NCI-H1417 treated with DMSO at 0.1 percent for 48 hours (cell line): ENCODE measurements at places on chromosomes 6 and 20.

GRCh38 chr20:41436679-41437078 is 70.1 kb upstream of the EMILIN3 start:
- no peak for DNase-seq

GRCh38 chr6:156449569-156449968 is 327.6 kb upstream of the ARID1B start:
- DNase-seq: no peak

DNA sequence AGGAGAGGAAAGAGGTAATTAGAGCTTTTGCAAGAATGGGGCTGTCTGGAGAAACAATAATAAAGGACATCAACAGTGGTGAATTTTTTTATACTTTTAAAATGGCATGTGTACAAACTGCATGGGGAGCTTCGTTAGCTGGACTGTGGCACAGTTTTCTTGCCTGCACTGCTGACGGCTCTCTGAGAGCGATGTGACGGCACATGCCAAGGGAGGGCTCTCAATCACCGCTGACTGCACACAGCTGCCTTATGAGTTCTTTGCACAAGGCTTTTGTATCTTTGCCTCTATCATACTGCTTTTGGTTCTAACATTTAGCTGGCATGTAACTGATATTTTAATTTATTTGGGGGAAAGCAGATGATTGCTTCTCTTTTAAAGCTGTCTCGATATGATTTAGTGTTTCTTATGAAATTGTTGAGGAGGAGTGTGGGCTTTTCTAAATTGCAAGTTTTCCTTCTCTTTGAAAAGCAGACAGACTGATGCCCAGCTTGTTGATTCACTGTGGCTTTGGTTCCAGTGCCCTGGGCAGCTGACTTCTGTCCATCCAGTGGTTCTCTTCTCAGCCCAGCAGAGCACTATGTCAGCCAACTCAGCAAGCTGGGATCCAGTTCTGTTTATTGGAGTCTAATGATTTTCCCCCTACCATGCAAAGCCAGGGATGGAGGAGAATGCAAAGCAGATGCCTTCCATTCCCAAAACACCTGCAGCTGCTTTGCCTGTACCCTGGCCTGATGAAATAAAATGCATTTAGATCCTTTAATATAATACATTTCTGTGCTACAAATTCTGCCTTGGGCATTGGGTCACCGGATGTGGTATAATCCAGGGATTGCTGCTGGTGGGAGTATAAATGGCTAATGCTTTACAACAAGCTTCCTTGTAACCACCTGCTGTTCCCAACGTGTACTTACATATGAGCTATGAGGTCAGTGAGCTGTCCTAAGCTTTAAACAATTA is 323.9 kb downstream of the ZFAND3 start:
- no peak for DNase-seq

GRCh38 chr20:44115762-44116644 is 71.0 kb downstream of the JPH2 start:
- no peak for DNase-seq

- DNase-seq: no peak
Measured at GRCh38 chr6:12595161-12595811, 121.3 kb upstream of the PHACTR1 start.

DNA sequence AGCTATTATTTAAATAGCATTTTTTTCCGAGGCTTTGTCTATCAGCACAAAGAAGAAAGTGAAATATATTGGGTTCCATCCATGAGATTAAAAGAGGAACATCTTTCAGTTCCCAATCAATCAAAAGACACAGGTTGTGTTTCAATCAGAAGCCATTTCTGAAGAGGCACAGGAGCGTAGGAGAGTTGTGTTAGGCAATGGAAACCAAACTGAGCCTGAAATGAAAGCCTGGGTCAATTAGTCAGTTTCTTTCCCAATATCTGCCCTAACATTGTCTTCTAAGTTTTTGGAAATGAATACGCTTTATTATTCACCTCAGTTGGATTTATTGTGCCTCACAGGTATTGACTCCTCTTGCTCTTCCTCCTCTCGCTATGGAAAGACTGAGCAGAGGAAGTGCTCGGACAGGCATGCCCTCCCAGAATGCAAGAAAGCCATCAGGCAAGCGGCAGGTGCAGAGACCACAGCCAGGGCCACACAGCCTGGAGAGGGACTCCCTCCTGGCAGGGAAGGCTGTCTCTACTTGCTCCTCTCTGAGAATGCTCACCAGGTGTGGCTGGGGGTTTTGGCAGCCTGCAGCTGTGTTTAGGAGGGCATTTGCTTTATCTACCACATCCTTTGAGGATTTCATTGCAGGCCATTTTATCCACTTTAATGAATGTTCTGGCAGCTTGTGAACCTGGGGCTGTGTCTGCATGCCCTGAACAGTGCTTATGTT is 100.8 kb upstream of the NEDD9 start:
- DNase-seq: no peak

DNA sequence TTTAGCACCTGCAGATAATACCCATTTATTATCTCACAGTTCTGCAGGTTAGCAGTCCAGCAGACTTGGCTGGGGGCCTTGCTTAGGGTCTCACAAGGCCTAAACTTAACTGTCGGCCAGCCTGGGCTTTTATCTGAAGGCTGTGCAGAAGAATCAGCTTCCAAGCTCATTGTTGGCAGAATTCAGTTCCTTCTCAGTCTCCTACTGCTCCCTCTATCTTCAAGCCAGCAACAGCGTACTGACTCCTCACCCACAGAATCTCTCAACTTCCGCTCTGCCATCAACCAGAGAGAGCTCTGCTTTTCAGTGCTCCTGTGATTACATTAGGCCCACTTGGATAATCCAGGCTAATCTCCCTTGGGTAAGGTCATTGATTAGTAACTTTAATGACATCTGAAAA is 30.2 kb upstream of the NHSL1 start:
- no peak for DNase-seq

- DNase-seq: peak; percentile 80
Measured at GRCh38 chr20:13119583-13119982, 101.5 kb upstream of the ISM1 start.

- DNase-seq: no peak
Measured at GRCh38 chr20:15637950-15638754, 935.1 kb downstream of the KIF16B start.

GRCh38 chr6:164331026-164331425 is 916.5 kb downstream of the QKI start:
- DNase-seq: no peak

DNA sequence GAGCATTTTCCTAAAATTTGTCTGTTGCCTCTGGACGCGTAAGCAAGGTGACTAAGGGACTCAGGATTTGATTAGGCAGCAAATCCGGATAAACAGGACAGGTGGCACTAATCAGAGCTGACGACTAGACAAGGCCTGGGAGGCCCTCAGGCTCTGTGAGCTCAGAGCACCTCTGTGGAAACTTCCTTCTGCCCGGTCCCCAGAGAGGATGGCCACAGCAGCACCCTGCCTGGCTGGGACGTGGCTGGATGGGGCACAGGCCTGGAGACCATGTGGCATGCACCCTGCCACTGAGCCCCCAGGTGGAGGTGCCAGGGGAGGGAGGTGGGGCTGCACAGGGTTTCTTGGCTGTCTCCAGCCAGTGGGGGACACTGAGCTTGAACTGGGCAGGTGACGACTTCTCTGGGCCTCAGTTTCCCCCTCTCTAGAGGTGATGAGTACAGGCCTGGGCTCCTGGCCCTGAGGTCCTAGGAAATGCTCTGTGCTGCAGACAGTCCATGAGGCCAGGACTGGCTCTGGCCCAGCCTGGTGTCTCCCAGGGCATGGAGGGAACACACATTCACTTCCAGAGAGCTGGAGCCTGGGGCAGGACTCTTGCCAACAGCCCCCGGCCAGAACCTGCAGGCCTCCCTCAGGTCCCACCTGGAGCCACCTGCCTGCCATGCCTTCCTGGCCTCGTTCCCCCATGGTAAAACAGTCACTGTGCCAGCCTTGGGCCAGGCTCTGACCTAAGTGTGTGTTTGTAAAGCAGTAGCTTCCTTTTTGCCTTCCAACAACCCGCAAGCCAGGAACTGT is 39.6 kb upstream of the STX16 start:
- DNase-seq: no peak

DNA sequence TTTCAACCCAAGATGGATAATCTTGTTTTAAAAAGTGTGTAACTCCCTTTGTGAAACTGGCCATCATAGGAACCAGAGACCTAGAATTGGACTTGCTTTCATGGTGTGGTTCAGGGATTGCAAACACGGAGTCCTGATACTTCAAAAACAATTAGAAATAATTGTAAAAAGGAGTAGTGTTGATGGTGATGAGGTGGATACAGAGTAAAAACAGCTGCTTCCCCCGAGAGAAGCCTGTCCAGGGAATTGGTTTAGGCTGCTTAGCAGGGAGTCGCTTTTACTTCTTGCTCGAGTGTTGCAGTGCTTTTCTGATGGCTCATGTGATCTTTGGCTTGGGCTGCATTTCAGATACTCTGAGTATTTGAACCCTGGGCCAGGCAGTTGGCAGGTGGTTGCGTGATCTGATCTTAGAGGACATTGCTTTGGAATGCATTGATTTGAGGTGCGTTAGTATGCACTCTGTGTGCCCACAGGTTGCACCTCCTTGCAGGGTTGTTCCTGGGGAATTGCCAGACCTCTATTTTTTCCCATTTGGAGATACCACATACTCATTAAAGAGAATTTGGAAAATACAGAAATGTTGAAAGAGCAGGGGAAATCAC is 19.5 kb downstream of the KIF3B start:
- no peak for DNase-seq

GRCh38 chr6:134357022-134357487 is 39.1 kb upstream of the SGK1 start:
- DNase-seq: no peak

GRCh38 chr6:150939399-150939798 is 73.9 kb downstream of the MTHFD1L start:
- DNase-seq: no peak

DNA sequence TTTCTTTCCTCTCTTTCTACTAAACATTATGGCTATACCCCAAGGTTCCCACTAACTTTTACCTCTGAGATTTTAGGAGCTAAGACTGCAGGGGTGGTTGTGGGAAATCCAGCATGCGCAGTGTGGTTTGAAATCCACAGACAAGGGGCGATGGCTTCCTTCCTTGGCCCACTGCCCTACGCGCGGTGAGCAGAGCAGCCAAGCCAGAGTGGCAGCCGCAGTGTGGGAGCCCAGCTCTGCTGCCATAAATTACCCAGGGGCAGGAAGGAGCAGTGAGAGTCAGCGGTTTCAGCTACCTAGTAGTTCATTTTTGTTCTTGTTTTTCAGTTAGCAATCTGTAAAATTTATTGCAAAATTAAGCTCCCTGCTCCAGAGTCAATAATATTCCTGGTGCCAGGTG is 101.4 kb downstream of the BMP2 start:
- no peak for DNase-seq

- no peak for DNase-seq
Measured at GRCh38 chr20:34437330-34437986, 74.4 kb downstream of the ITCH start.

- DNase-seq: no peak
Measured at GRCh38 chr6:21110684-21111083, 482.9 kb upstream of the SOX4 start.

- no peak for DNase-seq
Measured at GRCh38 chr6:134177753-134178160, 125.3 kb upstream of the SLC2A12 start.

DNA sequence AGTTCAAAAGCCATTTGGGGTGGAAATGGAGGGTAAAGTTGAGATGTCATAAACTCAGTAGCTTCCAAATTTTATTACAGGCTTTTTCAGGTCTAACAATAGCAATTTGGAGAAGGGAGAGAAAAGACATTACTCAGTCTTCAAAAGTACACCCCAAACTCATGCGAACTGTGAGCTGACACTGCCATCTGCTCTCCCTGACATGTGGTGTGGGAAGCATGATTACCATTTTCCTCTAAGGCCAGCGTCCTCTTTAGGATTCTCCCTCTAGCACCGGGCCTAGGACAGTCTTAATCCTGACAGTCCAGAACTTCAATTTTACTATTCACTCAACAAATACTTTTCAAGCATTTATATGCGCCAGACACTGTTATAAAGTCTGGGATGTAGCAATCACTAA is 536.0 kb upstream of the JARID2 start:
- no peak for DNase-seq

DNA sequence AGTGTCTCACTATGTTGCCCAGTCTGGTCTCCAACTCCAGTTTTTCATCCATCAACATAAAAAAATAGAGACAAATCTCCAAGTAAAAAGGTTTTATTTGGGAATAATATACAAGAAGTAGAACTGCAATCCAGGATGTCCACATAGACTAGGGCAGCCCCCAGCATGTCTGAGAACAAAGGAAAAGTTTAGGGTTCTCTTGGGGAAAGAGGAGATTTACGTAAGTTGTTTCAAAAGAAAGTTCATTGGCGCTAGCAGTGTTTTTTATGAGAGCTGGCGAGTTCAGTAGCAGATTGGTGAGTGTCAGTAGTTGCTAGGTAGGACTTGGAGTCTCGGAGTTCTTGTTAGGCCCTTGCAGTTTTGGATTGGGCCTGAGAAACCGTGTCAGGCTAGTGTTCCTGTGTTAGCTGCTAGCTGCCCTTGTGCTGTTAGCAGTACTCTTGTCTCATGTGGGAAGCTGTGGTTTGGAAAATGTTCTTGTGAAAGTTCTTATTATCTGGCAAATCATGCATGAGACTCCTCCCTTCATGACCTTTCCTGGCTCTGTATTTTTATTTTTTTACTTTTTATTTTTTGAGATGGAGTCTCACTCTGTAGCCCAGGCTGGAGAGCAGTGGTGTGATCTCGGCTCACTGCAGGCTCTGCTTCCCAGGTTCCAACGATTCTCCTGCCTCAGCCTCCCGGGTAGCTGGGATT is 24.7 kb downstream of the TTLL9 start:
- no peak for DNase-seq

DNA sequence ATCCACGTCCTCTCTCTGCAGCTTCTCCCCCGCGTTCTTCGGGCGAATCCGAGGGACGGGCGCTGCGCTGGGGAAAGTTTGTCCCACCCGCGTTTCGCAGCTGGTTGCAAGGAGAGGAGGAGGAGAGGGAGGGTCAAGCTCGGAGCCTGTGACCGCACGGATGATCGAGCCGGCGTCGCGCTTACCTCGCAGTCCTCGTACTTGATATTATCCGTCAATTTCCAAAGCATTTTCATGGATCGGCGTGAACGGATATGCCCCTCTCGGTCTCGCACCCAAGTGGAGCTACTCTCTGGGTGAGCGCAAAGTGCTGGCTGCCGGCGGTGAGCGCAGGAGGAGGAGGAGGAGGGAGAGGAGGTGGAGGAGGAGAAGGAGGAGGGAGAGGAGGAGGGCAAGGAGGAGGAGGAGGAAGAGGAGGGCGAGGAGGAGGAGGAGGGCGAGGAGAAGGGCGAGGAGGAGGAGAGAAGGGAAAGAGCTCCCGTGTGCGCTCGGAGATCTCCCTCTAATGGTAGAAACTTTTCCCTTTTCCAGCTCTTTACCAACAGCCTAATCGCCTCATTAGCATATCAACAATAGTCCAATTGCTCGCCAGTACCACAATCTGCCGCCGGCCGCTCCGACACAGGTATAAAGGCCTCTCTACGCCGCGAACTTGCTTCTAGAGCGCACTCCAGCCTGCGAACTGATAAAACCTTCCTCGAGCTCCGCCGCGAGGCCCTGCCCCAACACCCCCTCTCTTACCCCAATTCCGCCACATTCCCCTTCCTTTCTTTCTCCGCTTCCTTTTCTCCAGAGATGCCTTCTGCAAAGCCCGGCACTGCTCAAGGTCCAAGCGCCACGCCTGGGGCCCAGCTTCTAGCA is at the start of gene TFAP2A:
TSS of gene TFAP2A (minus strand) at position 319 of the 861 bp plus-strand sequence. CDS start at position 236, 83 bp downstream.
- no peak for DNase-seq

GRCh38 chr6:53161481-53162009 is 12.9 kb upstream of the GCM1 start:
- DNase-seq: no peak

- no peak for DNase-seq
Measured at GRCh38 chr6:159676890-159677505, 16.0 kb downstream of the SOD2 start.

- no peak for DNase-seq
Measured at GRCh38 chr20:7843613-7844012, 96.6 kb downstream of the HAO1 start.

GRCh38 chr20:3672547-3673171 is 9.2 kb downstream of the ADAM33 start:
- DNase-seq: no peak
